ENCODE measurements at places on chromosomes 7 and 10.

DNA sequence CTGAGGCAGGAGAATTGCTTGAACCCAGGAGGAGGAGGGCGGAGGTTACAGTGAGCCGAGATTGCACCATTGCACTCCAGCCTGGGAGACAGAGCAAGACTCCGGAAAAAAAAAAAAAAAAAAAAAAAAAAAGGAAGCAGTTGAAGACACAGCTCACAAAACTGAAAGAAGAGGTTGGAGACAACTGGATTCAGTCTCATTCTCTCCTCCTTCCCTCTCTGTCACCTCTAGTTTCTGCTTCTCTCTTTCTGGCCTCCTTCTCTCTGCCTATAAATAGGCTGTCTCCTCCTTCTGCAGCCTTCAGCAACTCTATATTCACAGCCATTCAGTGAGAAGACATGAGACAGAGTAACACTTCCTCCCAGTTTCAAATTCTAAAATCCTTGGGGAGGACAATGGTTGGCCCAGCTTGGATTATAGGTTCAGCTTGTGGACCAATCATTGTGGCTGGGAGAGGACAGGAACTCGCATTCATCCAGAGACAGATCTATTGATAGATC lies 125.6 kb upstream of the HABP2 start:
- no peak for DNase-seq

DNA sequence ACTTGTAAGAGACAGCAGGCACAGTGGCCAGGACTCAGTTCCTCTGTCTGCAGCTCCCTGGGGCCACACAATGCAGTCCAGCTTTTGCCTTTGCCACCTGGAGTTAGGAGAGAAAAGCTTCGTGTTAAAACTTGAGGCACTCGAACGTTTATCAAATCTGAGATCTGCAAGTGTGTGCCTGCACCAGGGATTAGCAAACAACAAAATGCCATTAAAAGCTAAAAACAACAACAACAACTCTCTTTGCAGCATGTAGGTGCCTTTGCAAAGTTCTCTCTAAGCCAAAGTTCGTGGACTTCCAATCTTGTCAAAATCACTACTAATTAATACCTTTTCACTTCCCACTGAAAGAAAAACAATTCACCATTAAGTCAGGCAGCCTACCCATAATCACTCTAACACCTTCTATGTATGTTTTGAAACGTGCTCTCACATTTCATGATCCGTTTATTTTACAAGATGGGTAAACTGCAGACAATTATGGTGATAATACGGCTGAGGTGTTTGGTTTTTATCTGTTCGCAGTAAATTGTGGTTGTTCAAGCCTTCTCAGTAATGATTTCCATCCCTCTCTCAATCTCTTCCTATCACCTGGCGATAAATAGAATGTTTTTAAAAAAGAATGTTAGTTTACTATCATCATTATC lies 36.2 kb upstream of the SDK1 start:
- no peak for DNase-seq

- no peak for DNase-seq
Measured at GRCh38 chr10:96473866-96474265, 39.9 kb downstream of the TLL2 start.

DNA sequence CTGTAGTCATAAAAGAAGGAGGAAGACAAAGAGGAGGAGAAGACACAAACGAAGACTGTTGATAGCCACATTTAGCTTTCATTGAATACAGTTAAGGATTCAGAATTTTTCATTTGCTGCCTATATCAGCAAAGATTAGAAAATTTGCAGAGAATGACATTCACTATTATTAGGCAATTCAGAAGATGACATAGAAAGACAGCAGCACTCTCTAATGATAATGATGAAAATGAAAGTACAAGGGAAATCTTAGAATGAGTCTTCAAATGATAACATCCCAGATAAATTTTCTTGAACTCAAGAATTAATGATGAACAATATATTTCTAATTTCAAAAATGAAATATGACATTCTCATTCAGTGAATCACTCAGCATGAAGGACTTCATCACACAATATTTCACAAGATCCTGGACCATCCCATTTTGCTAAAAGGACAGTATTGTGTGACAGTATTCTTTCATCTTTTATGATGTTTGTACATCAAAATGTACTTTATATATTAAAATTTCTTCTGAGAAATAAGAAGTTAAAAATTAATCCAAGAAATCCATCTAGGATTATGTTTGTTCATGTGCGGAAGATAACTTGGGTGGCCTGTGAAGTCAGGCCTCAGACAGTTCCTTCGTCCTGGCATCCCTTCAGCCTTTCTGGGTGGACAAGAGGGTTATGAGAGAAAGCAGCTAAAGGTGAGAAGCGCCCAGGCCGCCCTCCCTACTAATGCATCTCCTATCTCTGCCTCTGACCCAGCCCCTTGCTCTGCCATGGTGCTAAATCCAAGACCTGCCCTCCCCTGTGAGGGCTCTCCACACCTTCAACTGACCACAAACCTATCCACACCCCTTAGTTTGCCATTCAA lies 47.4 kb upstream of the CAMK2B start:
- no peak for DNase-seq

GRCh38 chr7:22214000-22214399 lies 143.0 kb downstream of the RAPGEF5 start:
- no peak for DNase-seq

- no peak for DNase-seq
Measured at GRCh38 chr7:152313831-152314604, 121.8 kb downstream of the KMT2C start.

- no peak for DNase-seq
Measured at GRCh38 chr10:522350-522749, 167.1 kb downstream of the DIP2C start.

GRCh38 chr10:84783386-84783785 lies 455.0 kb downstream of the CCSER2 start:
- DNase-seq = no peak

All from breast epithelium (tissue), 4 donors.